ENCODE measurements at places on chromosomes 1 and 21. TPM values are rescaled to one million over a fixed set of nuclear protein-coding genes. Genes with fewer than 3 reads are reported as not detected.

The PDZK1IP1 gene
- not detected for total RNA-seq

The LHX8 gene
- not detected for total RNA-seq

The C1orf141 gene
- not detected for total RNA-seq

The IFNLR1 gene
- 0.22 TPM for total RNA-seq

The NHLH1 gene
- under 0.01 TPM for total RNA-seq

The C1orf226 gene
- total RNA-seq = 0.78 TPM

The SPRR1B gene
- not detected for total RNA-seq

The DYNLT4 gene
- total RNA-seq = 0.65 TPM

The SYT14 gene
- total RNA-seq = 0.32 TPM

The CTSE gene
- total RNA-seq = not detected

The CD46 gene
- total RNA-seq = 144 TPM

The MPL gene
- total RNA-seq = not detected

The TRAF3IP3 gene
- not detected for total RNA-seq

The RHEX gene
- not detected for total RNA-seq

The KRTAP12-2 gene
- not detected for total RNA-seq

The TINAGL1 gene
- total RNA-seq = 31.8 TPM

The WNT4 gene
- not detected for total RNA-seq

The CLCA4 gene
- not detected for total RNA-seq

Measured in articular chondrocyte of knee joint (primary cell).